ENCODE measurements at places on chromosomes 5 and 9.

DNA sequence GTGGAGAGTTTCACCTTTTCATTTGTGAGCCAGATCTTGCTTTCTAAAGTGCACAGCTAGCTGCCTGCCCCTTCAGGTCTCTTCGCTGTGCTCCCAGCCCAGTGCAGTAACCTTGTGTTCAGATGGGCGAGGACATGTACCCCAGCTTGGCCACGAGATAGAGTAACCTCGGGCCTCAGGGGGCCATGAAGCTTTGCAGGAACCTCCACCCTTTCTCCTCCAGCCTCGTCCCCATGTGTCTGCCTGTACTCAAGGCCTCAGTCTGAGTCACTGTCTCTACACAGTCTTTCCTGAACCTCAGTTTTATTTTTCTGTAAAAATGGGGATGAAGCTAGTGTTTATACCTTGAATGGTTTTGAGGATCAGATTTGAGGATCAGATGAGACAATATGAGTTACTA lies 37.9 kb downstream of the ERGIC1 start:
- peak; percentile 72 for DNase-seq

- DNase-seq, result no peak
Measured at GRCh38 chr5:13189532-13189931, 755.0 kb downstream of the DNAH5 start.

- no peak for DNase-seq
Measured at GRCh38 chr5:141867139-141867538, 11.1 kb downstream of the PCDH1 start.

DNA sequence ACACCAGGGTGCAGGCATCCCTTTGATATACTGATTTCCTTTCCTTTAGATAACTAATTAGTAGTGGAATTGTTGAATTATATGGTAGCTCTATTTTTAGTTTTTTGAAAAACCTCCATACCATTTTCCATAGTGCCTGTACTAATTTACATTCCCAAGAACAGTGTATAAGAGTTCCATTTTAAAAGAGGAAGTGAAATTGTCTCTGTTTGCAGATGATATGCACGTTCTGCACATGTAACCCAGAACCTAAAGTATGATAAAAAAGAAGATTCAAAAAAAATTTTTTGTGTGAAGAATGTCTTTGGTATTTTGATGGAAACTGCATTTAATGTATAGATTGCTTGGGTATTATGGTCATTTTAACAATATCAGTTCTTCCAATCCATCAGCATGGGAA lies 424.0 kb upstream of the CCNH start:
- DNase-seq, result no peak

DNA sequence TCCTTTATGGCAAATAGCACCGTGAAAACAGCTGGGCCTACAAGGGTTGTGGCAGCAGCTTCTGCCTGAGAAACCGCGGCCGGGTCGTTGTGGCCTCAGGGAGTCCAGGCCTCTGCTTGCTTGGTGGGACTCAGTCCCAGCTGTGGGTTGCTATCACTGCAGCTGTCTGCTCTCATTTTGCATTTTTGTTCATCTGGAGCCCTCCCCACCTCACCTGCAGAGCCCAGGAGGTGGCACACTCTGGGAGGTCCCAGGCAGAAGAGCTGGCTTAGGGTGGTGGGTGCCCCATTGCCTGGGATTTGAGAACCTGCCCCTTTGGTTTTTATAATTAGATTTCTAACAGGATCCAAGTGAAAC lies 138.4 kb downstream of the GADD45G start:
- DNase-seq, result no peak

Data from GM23248 (cell line).